ENCODE measurements at places on chromosomes 12 and 14.
A peak's percentile ranks its signal among the peaks of the same experiment; 100 is the strongest.

- DNase-seq = no peak
Measured at GRCh38 chr14:74140374-74140850, 55.7 kb downstream of the LIN52 start.

DNA sequence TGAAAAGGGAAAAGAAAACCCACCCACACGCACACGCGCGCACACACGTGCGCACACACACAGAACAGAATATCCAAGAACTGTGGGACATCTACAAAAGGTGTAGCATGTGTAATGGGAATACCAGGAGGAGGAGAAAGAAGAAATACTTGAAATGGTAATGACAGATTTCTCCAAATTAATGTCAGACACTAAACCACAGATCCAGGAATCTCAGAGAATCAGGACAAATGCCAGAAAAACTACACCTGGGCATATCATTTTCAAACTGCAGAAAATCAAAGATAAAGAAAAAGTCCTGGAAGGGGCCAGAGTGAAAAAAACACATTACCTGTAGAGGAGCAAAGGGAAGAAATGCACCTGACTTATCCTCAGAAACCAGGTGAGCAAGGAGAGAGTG is 26.5 kb downstream of the FBXL14 start:
- no peak for DNase-seq

- DNase-seq = no peak
Measured at GRCh38 chr12:1865284-1865866, 45.0 kb downstream of the LRTM2 start.

GRCh38 chr12:77489331-77489970 is 341.2 kb upstream of the NAV3 start:
- DNase-seq = no peak

GRCh38 chr14:101476916-101477553 is 84.3 kb upstream of the DIO3 start:
- peak; percentile 16 for DNase-seq

DNA sequence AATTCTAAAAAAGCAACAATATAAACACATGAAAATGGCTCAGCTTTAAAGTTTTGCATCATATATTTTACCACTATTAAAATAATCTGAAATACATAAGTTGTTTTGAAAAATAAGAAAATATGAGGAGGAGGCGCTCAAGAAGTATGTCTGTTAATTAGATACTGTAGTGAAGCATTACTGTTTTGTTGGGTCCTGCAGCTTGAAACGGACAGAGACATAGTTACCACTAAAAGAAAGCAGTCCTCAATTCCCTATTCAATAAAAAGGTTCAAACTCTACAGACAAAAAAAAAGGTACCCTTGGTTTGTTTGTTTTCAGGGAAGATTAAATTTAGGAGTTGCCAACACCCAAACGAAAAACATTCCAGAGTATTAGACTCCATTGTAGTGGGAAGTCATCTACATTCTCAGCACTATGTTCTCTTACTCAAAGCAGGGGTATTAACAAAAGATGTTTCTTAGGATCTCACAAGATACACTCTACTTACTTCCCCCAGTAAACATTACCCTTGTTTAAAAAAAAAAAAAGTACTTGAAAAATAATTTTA is 3.0 kb downstream of the PAWR start:
- no peak for DNase-seq
